ENCODE measurements at places on chromosomes 5 and 9.
A peak's percentile ranks its signal among the peaks of the same experiment; 100 is the strongest.

DNA sequence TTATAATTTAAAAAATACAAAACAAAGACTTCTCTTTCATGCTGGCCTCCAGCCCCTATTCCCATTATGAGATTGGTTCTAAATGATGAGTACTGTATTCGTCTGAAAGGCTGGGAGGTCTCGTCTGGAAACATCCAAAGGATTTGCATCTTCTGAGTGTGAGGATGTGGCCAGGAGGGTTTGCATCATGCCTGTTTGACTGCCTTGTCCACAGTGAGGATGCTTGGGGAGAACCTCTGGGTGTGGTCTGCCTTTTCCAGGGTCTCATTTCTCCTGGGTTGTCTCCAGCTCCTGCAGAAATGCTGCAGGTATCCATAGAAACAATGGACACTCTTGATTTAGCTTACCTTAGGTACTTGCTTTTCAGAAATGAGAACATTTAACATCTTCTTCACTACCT is 26.4 kb upstream of the CXCL14 start:
- no peak for DNase-seq

GRCh38 chr5:17149786-17150185 is 67.6 kb upstream of the BASP1 start:
- DNase-seq: no peak

DNA sequence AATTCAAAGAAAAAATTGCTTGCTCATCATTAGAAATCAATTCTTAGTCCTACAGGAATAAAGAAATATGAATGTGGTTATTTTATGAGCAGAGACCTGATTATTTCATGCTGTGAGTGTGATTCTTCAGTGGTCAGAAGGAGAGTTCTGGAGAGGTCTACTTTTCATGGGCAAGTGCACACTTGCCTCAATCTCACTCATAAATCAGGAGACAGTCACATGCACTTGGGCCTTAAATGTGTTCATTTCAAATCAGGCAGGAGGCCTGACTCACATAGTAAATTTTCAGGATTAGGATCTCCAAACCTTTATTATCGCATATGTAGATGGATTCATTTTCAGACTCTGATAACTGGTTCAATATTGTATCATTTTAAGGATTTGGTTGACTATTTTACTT is 323.2 kb upstream of the CCNH start:
- DNase-seq: no peak

DNA sequence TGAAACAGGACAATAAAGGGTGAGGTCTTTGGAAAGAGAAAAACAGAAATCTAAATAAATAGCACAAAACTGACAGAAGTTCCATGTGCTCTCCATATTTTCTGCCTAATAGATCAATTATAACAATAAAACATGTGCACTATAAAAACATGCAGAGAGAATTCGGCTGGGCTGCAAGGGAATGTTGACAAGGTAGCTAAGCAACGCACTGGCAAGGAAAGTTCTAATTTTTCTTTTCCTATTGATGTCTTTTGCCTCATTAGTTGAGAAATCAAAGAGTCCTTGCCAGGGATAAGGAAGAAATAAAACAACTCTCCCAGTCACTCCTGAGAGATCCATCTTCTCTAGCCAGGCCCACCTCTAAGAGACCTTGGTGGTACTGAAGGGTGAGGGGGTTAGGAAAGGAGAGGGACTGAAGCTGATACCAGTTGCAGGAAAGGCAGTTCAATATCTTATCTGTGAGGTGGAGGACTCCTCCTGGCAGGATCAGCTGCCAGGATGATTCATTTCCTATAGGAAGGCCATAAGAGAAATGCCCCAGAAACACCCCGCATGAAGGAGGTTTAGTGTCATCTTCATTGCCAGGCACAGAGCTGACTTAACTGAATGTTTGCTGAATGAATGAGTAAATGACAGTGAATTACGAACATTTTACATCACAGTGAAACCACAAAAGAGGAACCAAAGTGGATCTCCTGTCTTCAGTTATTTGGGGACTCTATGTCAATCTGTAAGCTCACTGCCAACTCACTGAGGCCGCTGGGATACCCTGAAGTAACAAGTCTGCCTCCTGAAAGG is 63.7 kb upstream of the IFNK start:
- no peak for DNase-seq

- no peak for DNase-seq
Measured at GRCh38 chr5:124544366-124545055, 201.9 kb downstream of the ZNF608 start.

- no peak for DNase-seq
Measured at GRCh38 chr9:91302831-91303230, 58.9 kb downstream of the AUH start.

- no peak for DNase-seq
Measured at GRCh38 chr5:180396926-180397325, 43.8 kb upstream of the GFPT2 start.

GRCh38 chr9:108258640-108259039 is 597.1 kb downstream of the ACTL7B start:
- DNase-seq: no peak

GRCh38 chr5:75931175-75931574 is 152.0 kb upstream of the SV2C start:
- DNase-seq: no peak

GRCh38 chr5:50968356-50969149 is 302.1 kb downstream of the PARP8 start:
- no peak for DNase-seq

DNA sequence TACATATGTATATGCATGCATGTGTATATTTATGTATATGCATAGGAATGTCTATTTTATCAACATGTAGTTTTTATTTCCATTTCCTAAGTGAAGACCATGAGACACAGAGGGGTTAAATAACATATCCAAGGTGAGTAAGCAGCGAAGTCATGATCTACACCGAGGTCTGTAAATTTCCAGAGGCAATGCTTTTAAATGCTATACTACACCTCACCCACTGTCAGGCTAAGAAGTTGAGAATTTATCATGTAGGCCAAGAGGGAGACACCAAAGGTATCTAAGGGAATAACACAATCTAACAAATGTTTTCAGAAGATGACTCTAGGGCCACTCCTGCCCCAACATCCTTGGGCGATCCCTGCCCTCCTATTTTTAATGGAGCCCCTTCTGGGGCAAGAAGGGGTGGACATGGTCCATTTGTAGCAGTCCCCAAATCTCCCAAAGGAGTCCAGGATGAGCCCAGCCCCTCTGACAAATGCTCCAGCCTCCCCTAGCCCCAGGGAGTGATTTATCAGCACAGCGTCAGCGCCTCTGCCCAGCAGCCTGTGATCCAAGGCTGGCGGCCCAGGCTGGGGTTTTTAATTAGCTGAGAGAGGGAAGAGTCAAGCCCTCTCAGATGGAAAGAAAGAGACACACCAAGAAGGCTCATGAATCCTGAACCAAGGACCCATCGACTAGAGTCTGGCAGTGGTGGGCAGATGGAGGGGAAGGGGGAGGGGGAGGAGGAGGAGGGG is 339.9 kb downstream of the ASTN2 start:
- DNase-seq: no peak

DNA sequence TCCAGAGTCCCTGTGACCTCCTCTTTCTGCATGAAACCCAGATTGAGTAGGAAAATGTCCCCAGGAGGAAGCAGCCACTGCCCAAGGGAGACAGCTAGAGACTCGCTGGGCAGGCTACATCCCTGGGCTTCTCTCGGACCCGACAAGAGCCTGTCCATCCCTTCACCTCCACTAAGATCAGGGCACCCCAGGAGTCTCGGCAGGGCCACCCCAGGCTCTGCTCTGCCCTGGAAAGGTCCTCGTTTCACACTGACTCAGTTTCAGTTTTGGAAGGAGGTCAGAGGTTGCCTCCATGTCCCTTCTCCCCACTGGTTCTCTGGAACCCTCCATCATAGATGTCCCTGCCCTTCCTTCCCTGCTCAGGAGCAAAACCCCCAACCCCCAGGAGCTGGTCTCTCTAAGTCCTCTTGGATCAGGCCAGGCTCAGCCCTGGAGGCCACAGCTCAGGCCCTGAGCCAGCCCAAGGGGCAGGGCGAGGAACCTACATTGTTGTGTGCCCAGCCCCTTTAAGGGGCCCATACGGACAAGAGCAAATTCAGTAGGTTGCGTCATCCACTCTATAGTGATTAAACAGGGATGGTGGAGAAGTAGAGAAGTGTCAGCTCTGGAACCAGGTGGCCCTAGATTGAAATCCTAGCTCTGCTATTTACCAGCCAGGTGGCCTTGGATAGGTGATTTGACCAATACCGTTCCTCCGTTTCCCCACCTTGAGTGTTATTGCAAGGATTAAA is 37.4 kb downstream of the C9orf50 start:
- DNase-seq: no peak

DNA sequence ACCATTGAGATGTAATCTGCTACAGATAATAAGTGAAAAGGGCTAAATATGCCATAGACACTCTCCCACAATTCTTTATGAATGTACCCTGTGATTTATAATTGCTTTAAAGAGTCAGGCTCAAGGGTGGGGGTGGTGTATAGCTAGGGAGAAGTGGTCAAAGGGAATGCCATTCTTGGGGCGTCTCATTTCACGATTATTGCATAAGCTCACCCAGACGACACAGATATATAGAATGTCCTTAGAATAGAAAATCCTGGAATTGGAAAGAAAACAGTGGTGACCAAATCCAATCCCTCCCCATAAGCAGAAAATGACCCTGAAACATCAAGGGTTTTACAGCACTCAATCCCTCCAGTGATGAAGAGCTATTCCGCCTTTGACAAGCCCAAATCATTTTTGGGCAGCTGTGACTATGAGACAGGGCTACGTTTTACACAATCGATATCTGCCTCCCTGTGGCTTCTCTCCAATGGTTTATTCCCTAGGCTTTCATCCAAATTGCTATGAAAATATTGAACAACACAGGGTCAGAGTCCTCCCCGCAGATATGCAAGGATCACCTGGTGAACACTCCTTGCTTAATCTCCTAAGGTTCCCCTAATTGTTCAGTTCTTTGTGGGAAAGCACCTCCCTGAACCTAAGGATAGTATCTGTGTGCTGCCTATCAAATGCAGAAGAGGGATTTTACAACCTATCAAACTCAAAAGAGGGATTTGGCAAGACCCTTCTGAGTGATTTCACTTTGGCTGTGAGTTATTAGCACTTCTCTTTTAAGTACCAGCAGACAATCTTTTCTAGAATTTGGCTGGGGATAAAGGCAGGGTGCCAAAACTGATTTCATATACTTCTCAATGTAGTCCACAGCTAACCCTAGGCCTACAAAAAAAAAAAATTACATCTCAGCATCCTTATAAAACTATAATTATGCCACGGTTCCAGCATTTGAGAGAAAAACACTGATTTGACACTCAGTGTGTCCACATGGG is 144.9 kb upstream of the CDH6 start:
- no peak for DNase-seq

DNA sequence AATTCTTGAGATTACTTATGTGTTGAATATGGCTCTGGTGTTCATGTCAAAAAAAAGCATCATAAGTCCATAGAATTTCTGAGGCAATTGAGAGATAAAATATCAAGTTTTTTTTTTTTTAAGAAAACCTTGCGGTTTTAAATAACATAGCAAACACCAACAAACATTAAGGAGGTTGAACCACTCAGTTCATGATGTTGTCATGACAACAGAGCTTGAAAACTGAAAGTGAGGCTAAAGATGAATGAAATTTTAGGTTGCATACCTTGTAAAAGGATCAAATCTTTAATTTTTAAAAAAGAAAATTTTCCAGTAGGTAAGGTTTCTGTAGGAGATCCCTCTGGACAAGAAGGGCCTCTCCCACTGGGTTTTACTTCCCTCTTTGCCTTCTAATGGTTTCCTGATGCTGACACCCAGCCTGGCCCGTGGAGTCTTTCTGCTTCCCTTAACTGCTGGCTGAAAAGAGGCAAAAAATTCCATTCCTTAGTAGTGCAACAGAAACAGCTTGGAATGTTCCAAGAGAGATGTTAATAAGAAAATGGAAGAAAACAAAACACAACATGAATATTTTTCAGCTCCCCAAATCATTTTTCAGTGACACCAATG is 60.0 kb upstream of the FER start:
- no peak for DNase-seq

DNA sequence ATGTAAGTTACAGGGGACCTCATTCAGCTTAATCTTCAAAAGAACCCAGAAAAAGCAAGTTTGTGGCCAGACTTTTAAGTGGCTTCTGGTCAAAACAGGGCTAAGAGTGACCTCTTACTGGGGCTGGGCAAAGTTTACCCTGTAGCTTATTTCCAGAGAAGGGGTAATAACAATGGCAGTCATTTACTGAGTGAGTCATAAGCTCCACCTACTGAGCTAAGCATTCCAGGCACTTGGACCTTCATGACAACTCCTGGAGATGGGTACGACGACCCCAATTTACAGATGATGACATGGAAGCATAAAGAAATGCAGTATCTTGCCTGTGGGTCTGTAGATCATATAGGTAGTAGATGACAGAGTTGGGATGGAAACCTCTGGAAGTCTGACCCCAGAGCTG is 4.7 kb upstream of the GPR151 start:
- no peak for DNase-seq

GRCh38 chr9:79387101-79387835 is 184.5 kb upstream of the TLE4 start:
- DNase-seq: no peak

DNA sequence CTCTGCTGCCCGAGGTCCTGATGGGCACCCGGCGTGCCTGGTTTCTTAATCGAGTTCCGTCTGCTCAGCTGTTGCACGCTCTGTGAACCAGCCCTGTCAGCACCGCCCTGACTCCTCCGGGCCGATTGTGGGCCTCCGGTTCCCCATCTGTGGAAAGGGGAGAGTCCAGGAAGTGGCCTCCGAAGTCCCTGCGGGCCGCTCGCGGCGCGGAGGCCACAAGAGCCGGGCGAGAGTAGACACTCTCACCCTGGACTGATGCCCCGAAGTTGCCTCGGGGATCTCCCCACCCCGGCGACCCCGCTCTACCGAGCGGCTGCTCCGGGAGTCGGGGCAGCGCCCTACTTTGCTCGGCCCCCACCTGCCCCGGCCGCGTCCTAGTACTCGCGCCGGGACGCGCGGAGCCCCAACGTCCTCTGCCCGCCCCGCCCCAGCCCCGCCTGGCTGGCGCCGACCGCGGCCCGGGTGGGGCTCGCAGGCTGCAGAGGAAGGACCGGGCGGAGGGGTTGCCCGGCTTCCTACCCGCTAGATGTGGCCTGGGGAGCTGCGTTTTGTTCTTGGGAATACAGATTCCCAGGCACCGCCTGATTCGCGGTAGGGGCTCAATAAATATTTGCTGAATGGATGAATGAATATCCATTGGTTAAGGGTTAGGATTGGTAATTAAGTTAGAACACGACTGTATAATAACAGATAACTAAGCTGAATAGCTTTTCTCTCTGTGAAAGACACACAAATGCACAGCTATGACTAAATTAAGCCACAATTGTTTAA is 935 bp upstream of the ZNF367 start:
- DNase-seq: peak; percentile 16

DNA sequence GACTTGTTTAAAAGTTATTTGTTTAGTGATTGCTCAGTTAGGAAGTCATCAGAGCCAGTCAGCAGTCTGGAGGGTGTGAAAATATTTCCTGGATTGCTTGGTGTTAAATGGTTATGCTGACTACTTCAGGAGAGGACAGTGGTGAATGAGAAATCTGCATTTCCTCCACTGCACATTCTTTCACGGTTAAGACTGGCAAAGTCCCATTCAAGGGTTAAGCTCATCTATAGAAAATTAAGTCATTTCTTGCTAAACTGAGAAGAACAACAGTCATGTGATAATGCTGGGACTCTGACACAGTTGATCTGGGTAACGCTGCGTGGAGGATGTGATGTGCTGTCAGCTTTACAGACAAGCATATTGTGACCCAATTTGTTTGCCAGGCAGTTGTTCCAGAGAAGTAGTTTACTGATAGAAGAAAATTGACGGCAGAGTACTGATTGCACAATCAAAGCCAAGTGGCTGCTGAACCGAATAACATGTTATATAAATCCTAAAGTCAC is 80.4 kb downstream of the GRAMD2B start:
- DNase-seq: no peak

All from NCI-H1048 (cell line).